ENCODE measurements at places on chromosomes 5 and 9.

DNA sequence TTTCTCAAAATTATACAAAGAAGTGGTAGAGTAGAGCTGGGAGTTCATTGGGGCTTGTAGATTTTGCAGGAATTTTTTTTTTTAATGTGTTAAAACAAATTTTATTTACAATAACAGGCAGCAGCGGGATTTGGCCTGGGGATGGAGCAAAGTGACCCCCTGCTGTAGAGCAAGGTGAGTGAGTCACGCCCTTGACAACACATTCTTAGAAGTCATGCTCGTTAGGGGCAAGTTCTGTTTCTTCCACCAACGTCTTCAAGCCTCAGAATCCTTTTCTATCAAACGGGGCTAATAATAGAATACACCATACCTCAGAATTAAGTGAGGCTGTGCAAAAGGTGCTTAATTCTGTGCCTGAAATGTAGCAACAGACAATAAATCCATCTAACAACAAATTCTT lies 1.1 kb upstream of the ANKDD1B start:
- DNase-seq: peak; percentile 26

DNA sequence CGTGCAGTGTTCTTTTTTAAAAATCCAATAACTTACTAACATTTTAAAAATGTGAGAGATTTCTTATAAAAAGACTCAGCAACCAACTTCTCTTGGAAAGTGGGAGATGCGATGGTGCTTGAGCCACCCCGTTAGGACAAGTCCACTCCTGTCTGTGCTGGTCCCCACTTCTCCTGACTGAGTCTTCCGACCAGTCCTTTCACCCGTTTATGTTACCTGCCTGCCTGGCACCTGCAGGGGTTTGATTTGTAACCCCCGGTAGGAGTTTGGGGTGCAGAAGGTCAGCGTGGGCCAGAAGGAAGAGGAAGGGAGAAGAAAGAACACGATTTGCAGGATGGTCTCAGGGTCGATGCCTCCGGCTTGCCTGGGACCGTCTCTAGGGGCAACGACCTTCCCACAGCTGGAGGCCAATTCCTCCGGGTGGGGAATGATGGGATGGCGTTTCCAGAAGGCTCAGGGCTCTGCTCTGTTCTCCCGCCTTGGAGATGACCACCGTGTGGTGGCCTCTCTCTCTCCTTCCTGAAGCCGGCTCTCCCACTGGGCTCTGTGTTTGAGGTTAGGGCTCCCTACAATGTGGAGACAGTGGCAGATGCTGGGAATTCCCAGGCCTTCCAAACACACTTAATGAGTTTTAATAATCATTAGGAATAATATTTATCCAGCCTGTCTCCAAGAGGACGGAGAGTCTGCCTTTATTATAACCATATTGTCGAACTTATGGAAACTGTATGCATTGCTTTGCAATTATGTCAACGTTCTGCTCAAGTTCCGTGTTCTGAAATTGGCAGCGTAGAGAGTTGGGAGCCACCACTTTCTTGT lies 14.8 kb downstream of the COL27A1 start:
- DNase-seq: no peak

DNA sequence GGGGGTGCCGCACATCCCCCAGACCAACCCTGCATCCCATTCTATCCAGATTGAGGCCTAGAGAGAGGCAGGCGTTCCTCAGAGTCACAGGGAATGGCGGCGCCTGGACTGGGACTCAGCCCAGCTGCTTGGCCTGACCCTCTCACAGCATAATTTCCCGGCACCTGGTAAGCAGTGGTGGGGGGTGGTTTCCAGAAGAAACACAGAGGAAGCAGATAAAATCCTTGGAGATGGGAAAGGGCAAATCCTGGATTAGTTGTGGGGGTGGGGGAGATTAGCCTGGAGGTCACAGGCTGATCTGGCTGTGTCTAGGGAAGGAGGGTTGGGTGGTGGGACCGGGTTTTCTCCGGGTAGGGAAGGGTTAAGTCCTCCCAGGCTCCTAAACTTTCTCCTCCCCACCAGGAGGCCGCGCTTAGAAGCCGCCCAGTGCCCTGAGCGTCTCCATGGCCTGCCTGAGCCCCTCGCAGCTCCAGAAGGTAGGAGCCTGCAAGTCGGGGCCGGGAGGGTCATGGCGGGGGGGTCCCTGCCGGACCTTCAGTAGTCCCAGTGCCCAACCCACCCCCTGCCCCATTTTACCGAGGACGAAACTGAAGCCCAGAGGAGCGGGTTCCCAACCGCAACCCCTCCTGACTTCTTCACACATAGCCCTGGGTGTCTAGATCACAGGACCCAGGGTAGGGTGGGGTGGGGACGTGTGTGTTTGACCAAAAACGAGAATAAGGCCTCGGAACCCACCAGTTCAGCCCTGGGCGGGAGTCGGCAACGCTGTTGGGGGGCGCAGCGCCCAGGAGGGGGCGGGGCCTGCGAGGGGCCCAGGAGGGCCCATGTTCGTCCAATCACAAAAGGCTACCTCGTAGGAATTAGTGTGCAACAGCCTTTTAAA lies 1.3 kb downstream of the PHYHD1 start:
- DNase-seq: peak; percentile 95

DNA sequence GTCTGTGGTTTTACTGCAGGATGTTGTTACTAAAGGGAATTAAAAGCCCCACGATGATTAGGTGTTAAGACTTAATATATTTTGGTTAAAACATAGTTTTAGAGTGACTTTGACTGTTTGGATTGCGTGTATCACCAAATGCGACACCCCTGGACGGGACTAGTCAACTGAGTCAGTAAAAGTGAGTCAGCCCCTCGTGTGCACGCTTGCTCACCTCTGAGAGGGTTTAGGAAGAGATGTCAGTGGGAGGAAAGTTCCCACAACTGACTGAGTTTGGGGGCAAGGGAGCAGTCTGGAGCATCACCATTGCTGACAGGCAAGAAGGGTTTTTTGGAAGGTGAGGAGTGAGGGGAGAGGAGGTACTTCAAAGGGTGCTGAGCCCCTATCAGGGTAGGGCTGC lies 14.4 kb upstream of the DMRT3 start:
- DNase-seq: no peak

- peak; percentile 90 for DNase-seq
Observed at GRCh38 chr5:132277971-132278853, 16.0 kb upstream of the SLC22A4 start.

GRCh38 chr5:97042996-97043395 lies 99.4 kb downstream of the LIX1 start:
- DNase-seq: no peak

GRCh38 chr5:3122985-3123762 lies 371.7 kb upstream of the IRX2 start:
- no peak for DNase-seq

GRCh38 chr5:160749026-160749425 lies 103.0 kb downstream of the ATP10B start:
- no peak for DNase-seq

GRCh38 chr9:105069696-105070095 lies 141.7 kb upstream of the ABCA1 start:
- no peak for DNase-seq

GRCh38 chr9:109771796-109772531 lies 8.0 kb upstream of the PALM2AKAP2 start:
- DNase-seq: no peak

- peak; percentile 85 for DNase-seq
Observed at GRCh38 chr9:109401169-109401989, 80.5 kb upstream of the EPB41L4B start.

GRCh38 chr5:37197340-37198050 lies 51.7 kb downstream of the CPLANE1 start:
- DNase-seq: no peak

GRCh38 chr9:111648066-111648465 lies 13.3 kb upstream of the GNG10 start:
- DNase-seq: no peak

GRCh38 chr5:178361657-178362445 lies 129.2 kb upstream of the PHYKPL start:
- no peak for DNase-seq

DNA sequence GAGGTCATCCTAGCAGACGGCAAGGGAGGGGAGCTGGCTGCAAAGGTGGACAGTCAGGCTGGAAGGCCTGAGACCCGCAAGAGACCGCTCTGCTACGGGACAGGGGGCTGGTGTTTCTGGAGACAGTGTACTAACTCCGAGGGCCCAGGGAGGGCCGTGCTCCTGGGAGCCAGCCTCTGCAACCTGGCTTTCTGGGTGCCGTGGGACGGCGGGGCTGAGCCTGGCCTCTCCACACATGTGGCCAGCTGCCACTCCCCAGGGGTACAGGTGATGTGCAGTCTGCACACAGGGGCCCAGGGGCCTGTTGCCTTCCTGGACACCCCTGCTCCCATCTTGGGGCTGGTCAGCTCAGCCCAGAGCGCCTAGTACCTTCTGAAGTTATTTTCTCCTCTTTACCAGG lies 92.2 kb downstream of the MRPL36 start:
- DNase-seq: peak; percentile 32

Data from H7 (cell line).